HS-5 (cell line): ENCODE measurements at places on chromosomes 1 and 21.

DNA sequence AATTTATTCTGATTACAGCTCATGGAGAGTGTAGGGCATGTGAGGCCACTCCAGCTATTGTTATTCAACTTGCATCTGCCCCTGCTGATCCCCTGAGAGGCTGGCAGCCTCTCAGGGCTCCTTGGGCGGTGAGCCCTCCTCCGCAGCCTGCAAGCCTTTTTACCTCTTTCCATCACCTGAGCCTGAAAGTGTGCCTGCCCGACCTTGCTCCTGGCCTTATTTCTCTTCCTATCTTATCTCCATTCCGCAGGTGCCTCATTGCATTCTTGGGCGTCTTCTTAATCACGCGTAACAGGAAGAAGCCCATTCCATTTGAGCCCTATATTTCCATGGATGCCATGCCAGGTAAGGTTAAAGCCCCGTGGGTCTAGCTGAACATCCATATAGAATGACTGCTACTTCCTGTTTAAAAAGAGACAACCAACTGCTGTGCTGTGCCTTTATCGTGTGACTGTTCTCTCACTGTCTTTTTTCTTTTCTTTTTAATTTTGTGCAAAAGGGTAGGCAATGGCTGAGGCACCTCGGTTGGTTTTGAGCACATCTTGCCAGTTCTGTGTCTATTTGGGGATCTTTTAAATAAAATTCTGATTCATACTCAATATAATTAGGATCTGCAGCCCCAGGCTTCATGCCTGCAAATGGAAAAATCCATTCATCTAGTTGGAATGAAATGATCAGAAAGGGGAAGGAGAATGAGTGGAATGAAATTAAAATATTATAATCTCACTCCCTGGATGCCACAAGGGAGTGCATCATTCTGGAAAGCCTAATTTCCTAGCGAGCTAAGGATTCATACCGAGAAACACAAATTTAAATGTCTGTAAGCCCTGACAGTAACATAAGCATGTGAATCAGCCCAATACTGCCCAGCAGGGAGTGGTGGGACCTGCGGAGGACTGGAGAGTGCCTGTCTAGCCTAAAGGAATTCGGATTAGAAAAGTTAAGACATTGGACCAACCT, 38.6 kb upstream of the RCAN3 start:
- DNase-seq: no peak

GRCh38 chr1:151828921-151829320, 2.7 kb downstream of the RORC start:
- DNase-seq: no peak

- DNase-seq: no peak
Measured at GRCh38 chr1:32350785-32351398, 11.4 kb downstream of the FAM229A start.

GRCh38 chr1:245129319-245130240, 25.2 kb upstream of the KIF26B start:
- no peak for DNase-seq

- no peak for DNase-seq
Measured at GRCh38 chr1:165876121-165876520, 48.7 kb downstream of the UCK2 start.

DNA sequence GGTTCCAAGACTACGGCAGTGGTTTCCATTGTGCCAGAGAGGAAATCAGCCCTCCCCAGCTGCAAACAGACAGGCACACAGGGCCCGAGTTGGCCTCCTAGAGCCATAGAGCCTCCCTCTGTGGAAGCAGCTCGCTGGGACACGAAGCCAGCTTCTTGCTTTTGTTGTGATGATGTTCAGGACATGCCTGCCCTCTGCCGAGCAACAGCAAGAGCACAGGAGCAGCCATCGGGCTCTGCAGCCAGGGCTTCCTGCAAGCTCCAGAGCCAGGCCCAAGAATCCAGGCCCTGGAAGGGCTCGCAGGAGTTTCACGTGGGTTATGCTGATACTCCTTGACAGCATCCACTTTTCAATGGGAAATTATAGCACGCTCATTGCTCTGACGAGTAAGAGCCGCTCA, 18.5 kb downstream of the NPHP4 start:
- no peak for DNase-seq

DNA sequence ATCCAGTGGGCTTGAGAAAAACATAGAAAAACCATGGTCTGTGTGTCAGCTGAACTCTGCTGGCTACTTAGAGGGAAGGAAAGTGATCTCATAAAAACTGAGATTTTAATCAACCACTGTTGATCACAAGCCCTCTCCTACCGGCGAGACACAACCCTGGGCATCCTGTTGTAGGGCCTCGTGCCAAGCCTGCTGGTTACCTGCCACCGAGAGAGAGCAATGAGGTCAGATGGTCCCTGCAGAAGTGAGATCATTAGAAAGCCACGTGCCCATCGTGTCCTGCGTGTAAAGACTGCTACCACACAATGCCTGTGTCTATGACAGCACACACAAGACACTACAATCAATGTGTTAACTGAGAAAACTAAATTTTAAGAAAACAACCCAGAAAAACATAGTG, 41.7 kb upstream of the GPR153 start:
- DNase-seq: no peak

- DNase-seq: no peak
Measured at GRCh38 chr1:68230901-68231626, 1.3 kb downstream of the WLS start.

DNA sequence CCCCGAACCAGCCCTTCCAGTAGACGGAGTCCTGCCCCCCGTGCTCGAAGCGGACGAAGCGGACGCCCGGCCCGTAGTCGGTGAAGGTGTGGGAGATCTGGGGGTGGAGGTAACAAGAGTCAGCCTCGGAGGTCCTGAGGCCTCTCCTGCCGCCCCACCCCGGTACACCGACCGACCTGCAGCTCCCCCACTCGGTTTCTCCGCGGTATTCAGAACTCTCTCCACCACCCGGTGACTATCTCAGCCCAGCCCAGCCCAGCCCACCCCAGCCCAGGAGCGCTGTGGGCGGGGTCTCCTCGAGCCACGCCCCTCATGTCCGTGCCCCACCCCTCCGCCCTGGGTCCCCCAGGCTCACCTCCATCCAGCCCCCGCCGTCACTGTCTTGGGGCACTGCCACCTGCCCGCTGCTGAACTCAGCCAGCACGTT, 5.5 kb downstream of the FBXO2 start:
- no peak for DNase-seq

DNA sequence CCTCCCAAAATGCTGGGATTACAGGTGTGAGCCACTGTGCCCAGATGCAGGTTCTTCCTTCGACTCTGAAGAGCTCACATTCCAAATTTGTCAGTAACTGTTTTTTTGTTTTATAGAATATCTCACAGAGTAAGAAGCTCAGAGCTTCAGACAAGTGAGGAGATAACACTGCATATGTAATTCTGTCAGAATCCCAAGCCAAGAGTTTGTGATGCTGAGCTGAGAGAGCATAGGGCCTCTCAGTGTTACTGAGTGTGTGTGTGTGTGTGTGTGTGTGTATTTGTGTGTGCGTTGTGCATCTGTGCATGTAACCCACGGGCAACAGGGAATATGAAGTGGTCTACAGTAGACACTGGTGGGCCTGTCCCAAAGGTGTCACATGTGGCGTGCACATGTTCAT, 15.2 kb upstream of the TNR start:
- DNase-seq: no peak

DNA sequence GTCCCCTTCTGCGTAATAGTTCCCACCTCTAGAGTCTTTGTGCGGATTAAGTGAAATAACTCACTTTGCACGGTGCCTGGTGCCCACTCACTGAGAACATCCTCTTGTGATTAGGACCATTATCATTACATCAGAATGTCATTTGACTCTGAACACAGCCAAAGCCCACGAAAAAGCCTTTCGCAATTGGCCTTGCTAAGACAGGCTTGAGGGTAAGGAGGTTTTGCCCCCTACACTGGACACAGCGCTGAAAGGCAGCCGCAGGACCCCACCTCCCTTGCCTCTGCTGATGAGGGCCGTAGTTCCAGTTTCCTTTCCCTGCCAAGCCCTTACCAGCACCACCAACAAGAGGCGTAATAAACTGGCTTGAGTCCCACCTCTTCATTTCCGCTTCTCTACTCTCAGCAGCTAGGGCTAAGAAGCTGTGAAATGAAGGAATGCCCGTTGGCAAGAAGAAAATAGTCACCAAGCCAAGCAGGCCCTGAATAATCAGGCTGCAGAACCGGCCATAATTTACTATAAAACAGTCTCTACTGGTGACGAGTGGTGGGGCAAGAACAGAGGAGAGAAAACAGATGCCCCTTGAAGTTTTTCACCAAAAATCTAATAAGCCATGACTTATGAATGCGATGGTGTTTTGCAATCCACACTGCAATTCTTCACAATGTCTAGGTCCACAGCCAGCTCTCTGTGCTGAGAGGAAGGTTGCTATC, 53.1 kb downstream of the SH3GLB1 start:
- no peak for DNase-seq

GRCh38 chr1:9269078-9269501, 23.6 kb upstream of the SPSB1 start:
- DNase-seq: no peak

DNA sequence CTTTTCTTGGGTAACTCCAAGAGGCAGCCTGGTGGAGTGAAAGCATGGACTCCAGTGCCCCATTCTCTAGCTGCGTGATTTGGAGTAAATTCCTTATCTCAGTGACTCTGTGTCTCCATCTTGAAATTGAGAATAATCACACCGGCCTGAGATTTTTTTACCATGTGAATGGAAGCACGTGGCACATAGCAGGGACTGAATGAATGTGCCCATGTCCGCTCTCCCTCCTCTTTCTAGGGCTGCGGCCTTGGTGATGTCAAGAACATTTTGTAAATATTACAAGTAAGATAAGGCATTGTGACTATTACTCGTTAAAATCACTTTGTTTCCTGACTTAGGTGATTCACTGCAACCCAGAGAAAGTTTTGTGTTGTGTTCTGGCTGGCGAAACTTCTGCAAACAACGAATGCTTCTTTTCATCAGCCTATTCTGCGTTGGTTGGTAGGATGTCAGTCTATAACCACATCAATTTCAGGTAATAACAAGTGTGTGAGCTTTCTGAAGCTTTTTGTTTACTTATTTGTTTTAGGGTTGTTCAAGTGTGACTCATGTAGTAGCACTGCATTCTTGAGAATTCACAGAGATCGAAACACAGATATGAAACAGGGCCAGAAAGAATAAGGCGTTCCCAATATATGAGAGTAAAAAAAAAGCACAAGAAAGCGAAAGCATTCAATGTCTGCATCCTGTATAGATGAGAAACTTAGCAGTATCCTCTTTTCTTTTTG, 135.7 kb upstream of the SLC45A1 start:
- DNase-seq: no peak

- DNase-seq: no peak
Measured at GRCh38 chr1:226441629-226442028, 33.7 kb upstream of the PARP1 start.

DNA sequence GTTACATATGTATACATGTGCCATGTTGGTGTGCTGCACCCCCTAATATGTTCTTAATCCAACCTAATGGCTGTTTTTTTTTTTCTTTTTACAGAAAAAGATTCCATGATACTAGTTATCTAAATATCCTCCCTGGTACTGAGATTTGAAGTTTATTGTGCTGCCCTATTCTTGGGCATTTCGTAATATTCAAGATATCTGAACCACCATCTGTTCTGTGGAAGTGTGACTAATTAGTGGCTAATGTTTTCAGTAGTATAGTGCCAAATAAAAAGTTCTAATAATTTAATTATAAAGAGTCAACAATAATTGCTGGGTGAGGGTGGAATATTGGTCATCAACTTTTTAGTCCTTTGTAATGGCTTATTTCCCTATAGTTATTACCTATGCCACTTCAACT, 217.5 kb downstream of the GABPA start:
- no peak for DNase-seq

DNA sequence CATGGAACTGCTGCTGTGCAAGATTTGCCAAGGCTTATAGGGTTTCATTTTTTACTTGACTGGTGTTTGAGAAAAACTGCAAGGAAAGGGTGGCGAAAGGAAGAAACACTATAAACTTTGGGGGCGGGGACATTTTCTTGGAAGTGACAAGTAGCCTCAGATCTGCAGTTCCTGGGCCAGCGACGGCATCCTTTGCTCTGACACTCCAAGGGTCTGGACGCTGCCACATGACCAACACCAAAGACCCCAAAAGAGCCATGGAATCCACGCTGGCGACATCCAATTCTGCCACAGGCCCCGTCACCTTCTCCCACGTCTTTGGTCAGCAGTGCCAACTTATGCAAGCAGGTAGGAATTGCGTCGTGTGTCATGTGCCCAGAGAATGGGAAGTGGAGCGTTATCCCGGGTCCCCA, 193.4 kb downstream of the PRDM2 start:
- no peak for DNase-seq

- DNase-seq: no peak
Measured at GRCh38 chr1:226535666-226536065, 12.9 kb upstream of the STUM start.

DNA sequence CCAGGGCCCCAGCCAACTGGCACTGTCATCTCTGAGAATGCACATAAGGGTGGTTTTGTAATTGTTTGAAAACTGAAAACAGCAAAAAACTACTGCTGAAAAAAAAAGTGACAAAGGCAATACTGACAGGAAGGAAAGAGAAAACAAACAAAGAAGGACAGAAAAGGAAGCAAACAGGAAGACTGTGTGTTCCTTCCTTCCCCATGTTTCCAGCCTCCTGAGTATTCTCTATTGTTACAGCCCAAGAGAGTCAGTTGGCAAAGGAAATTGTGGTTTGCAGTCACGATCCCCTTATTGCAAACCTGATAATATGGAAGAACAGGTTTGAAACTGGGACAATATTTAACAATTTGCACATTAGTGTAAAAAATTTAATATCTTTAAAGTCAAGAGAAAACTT, 1177.6 kb downstream of the PLA2G4A start:
- DNase-seq: no peak

DNA sequence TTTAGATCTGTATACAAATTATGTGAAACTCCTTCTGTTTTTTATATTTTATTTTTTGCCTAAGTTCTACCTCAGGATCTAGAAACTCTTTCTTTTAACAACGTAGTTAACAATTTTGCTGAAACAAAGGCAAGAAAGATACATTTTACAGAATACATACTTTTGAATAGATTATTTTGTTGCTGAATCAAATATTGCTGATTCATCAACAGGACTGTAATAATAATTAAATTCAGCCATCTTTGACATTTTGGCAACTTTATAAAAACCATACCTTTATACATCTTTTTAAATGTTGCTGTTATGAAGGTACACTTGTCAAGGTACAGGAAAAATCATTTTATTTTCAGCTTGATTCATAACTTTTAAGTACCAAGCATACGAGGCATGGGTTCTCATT, 10.7 kb upstream of the COA6 start:
- DNase-seq: no peak

GRCh38 chr1:71804140-71804539, 478.2 kb downstream of the NEGR1 start:
- no peak for DNase-seq

DNA sequence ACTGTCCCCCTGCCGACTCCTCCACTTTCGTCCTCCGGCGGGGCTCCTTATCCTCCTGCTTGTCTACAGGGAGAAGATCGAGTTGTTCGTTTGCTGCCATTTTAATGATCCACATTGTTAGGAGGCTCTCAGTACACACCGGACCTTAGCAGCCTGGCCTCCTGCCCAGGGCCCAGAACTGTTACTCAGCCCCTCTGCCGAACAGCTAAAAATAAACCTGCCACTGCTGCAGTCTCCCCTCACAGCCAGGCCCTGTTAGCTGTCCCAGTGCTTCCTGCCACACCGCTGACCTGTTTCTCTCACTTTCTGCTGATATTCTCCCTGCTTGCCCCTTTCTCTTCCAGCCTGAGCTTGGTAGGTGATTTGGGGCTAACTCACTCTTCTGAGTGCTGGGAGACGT, 8.3 kb downstream of the MAPKAPK2 start:
- no peak for DNase-seq

- no peak for DNase-seq
Measured at GRCh38 chr21:26100573-26100972, 70.0 kb downstream of the APP start.
